ENCODE measurements at places on chromosomes 7 and 10.
A peak's percentile ranks its signal among the peaks of the same experiment; 100 is the strongest.

GRCh38 chr7:117338020-117338419 is 15.2 kb upstream of the WNT2 start:
- DNase-seq, result no peak

DNA sequence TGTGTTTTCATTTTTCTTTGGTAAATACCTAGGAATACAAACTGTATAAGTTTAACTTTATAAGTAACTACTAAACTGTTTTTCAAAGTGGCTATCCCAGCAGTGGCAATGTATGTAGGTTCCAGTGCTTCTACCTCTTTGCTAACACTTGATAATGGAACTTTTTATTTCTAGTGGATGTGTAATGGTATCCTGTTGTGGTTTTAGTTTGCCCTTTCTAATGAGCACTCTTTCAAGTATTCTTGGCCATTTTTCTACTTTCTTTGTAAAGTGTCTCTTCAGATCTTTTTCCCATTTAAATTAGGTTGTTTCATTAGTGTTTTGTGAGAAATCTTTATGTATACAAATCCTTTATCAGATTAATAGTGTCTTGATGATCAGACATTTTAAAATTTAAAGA is 4.6 kb downstream of the KIF20B start:
- DNase-seq, result no peak

- DNase-seq, result no peak
These were observed 103.3 kb downstream of the GPAM start for GRCh38 chr10:112080231-112080630.

- DNase-seq, result no peak
These were observed 124.7 kb upstream of the UNC5B start for GRCh38 chr10:71087622-71088021.

DNA sequence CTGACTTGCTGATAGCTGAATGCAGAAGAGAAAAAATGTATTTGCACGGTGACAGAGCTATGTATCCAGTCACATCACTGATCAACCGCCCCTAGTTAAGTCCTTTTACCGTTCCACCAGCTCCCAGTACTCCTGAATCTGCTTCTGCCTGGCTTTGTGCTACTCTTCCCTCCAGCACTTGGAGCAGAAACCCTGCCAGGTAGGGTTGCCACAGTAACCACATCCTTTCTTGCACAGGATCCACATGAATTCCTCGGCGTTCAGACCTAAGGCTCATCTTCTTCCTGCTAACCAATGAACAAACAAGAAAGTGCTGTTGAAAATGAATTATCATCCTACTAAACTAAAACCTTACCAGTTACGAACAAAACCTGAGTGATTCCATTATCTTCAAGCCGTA is 52.0 kb upstream of the KCTD7 start:
- no peak for DNase-seq

GRCh38 chr7:82204694-82205093 is 238.9 kb downstream of the CACNA2D1 start:
- DNase-seq, result no peak

- no peak for DNase-seq
These were observed 37.7 kb downstream of the CNPY1 start for GRCh38 chr7:155508376-155509358.

DNA sequence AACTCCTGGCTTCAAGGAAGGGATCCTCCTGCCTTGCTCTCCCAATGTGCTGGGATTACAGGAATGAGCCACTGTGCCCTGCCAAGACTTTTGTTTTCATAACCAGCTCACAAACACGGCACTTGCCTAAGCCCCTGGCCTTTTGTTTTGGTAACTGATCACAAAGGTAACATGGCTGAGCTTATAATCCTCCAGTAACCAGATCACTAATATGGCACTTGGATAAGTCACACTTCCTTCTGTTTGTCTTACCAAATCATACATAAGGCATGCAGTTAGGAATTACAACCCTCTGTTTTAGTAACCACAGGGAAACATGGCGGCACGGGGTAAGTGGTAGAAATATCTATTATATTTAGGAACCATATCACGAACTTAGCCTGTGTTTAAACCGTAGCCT is 577.1 kb downstream of the CALN1 start:
- DNase-seq, result no peak

DNA sequence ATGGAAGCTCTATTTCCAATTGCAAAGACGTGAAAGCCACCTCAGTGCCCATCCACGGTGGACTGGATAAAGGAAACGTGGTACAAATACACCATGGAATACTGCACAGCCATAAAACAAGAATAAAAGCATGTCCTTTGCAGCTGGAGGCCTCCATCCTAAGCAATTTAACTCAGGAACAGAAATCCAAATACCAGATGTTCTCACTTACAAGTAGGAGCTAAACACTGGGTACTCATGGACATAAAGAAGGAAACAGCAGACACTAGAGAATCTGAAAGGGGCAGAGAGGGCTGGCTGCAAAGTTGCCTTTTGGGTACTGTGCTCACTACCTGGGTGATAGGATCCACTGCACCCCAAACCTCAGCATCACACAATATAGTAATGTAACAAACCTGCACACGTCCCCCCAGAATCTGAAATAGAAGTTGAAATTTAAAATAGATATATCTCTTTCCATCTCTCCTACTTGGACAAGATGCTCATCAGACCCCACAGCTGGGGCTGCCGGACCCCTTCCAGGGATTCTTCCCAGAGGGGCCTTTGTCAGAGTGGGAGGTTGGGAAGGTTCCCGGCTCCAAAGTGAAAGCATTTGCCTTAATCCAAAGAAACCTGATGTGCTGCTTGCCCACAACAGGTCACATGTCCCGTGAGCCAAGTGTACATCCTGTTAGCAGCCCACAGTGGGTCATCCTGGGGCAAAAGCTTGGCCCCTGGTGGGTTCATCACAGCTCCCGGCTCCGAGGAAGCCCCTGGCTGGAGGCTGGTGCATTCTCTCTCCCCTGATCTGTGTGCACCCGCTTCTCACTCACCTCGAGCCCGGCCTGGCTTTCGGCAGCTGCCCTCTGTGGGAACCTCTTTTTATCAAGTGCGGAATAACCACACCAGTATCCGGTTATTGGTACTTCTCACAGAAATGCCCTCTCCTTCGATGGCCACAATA is 172.3 kb upstream of the PPP2R2D start:
- no peak for DNase-seq

DNA sequence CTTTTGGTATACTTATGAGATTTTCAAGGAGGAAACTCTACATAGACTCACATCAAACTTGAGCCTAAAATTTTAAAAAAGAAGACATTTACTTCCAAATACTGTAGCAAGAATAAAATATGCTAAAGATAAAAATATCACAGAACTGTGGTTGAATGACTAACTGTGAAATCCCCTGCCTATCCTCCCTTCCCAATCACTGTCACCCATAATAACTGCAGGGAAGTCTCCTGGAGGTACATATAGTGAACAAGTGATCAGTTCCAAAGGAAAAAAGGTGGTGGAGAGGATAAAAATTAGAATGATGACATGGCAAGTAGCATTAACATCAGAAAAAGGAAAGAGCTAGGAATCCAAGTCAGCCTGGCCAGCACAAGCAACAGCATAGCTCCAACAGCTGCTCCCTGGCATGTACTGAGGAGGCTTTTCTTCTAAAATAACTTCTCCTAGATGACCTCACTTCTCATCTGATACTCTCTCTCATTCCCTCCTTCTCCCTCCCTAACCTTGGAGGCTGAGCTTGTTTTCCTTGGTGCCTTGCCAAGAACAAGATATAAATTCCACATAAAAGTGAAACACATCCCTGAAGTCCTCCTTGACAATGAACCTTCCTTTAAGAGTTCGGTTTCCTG is 124.0 kb downstream of the IQUB start:
- DNase-seq, result no peak

DNA sequence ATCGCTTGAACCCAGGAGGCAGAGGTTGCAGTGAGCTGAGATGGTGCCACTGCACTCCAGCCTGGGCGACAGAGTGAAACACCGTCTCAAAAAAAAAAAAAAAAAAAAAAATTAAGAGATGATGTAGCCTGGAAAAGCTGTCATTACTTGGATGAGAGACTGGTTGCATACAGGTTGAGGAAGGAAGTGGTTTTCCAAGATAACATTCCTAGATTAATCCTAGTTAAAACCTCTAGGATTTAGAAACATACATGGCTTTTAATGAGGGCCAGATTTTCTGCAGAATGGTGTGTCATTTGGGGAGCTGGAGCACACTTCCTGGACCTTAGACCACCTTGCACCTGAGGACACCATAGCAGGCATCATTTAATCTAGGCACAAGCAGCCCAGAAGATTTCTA is 17.8 kb downstream of the VWA2 start:
- DNase-seq, result no peak

DNA sequence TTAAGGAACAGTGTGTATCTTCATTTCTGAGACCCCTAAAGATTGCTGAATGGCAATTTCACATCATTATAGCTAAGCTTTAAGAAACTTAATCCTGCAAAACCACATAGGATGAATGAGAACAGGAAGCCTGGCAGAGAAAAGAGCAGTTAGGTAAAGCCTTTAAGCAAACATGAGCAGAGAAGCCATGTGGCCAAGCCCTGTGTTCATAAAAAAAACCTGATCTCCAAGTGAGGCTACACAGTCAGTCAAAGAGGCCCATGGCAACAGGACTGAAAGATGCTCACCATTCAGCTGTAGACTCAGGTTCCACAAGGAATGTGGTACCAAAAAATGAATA is 9.3 kb downstream of the LIPA start:
- DNase-seq, result no peak

DNA sequence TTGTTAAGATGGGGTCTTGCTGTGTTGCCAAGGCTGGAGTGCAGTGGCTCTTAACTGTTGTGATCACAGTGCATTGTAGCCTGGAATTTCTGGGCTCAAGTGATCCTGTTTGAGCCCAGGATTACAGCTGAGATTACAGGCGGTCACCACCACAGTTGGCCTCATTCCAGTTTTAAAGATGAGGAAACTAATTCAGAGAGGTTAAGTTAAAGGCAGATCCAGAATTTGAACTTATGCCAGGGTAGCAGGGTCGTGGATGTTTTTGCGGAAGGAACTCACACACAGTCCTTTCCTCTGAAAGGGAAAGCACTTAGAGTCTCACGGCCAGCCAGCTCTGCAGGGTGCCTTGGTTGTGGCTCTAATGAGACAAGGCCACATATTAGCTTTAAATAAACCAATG is 84.7 kb downstream of the MMRN2 start:
- DNase-seq, result no peak

GRCh38 chr10:118948786-118949185 is 80.7 kb upstream of the NANOS1 start:
- DNase-seq, result no peak

DNA sequence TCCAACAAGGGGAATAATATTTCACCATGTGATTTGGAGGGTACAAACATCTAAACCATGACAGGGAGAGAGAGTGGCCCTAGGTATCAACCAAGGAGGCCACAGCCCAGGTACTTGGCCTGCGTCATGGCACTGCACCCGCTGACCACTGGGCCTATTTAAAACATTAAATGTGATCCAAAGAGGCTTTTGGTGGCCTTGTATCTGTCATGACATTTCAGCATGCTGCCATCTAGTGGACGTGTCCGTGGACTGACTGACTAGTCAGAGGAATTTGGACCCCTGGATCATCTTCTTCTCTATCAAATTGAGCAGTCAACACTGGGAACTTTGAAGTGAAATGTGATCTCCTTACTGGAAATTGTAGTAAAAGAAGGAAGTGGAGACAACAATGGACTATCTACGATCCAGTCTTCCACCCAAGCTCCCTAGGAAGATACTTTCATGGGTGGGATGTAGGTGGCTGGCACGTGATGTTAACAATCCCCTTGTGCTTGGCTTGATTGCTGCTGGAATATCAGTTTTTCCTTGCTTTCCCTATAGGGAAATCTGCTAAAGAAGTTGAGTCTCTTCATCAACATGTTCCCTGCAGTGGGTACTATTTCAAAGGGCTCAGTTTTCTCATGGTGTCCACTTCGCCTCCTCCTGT is 24.6 kb upstream of the ITGA8 start:
- peak; percentile 69 for DNase-seq

DNA sequence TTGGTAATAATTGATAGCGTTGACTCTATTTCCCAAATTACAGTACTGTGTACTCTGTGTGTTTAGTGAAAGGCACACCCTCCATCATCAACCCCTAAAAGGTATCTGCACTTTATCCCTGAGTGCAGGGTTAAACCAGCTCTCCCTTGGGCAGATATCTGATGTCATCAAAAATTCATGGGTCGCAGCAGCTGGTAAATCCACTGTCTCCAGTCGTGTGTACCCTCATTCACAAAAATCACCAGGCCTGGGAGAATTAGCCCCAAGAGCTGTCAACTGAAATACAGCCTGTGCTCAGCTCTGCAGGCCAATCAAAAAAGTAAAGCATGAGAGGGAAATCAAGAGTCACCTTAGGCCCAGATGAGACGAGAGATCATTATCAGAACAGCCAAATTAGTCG is 103.7 kb downstream of the HIP1 start:
- no peak for DNase-seq

GRCh38 chr7:179209-179681 is 13.1 kb upstream of the FAM20C start:
- no peak for DNase-seq

DNA sequence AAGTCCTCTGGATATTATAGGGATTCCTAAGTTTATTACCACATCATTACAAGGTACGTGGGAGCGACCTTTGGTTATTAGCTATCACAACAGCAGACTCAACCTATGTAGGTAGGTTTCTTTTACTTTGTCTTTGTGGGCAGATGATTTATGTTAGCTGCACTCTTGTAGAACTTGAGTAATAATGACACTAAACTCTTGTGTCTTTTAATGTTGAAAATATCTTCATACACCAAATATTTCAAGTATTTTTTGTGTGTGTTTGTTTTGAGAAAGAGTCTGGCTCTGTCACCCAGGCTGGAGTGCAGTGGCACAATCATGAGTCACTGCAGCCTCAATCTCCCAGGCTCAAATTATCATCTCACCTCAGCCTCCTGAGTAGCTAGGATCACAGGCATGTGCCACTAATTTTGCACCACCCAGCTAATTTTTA is 19.2 kb upstream of the SUPV3L1 start:
- DNase-seq, result no peak

DNA sequence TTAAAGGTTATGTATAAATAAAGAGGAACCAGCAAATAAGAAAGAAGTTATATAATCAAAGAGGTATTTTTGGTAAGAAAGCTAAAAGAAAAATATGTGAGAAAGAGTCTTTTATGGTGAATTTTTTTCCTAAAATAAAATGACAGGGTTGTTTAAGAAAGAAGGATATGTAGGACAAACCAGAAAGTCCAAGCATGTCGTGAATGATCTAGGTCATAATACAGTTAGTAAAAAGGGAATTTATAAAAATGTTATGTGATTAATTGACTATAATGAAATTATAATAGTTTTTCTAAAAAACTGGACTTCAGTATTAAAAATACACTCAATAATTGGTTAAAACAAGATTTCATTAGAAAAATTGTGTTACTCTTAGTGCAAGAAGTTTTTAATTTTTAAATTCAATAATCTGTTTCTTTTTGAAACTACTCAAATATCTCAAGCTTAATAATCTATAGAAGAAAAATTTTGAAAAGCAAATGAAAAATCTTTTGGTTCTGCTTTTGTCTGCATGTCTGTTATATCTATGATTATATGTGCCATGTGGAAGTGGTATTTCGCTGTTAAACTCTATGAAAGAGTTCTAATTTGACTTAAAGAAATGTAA is 23.3 kb downstream of the AVL9 start:
- no peak for DNase-seq
